ENCODE measurements at places on chromosomes 6 and 20. TPM values are rescaled to one million over a fixed set of nuclear protein-coding genes. Genes with fewer than 3 reads are reported as not detected.

- no peak for DNase-seq
Observed at GRCh38 chr6:140500849-140501248, 1126.4 kb upstream of the CITED2 start.

- no peak for DNase-seq
Observed at GRCh38 chr6:19301980-19302379, 535.2 kb upstream of the ID4 start.

GRCh38 chr6:149438855-149439254, 38.8 kb downstream of the SUMO4 start:
- no peak for DNase-seq

DNA sequence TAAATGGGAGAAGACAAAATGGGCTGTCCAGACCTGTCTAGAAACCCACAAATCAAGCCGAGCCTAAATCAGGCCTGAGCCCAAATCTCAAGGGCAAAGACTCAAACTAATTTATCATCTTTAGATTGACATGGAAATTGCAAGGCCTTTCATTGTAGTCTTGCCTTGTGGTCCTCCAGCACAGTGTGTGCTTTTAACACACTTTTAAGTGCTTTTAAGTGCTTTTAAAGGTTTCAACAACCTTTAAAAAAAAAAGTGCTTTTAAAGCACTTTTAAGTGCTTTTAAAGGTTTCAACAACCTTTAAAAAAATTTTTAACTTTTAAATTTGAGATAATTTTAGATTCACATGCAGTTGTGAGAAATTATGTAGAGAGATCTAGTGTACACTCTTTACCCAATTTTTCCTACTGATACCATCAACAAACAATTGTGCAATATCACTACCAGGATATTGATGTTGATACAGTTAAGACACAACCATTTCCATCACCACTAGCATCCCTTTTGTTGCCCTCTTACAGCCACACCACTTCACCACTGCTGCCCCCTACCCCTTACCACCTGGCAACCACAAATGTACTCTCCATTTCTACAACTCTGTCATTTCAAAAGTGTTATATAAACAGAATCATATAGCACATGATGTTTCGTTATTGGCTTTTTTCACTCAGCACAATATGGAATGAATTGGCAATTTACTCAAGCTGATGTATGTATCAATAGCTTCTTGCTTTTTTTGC, 23.1 kb upstream of the DCBLD1 start:
- no peak for DNase-seq

DNA sequence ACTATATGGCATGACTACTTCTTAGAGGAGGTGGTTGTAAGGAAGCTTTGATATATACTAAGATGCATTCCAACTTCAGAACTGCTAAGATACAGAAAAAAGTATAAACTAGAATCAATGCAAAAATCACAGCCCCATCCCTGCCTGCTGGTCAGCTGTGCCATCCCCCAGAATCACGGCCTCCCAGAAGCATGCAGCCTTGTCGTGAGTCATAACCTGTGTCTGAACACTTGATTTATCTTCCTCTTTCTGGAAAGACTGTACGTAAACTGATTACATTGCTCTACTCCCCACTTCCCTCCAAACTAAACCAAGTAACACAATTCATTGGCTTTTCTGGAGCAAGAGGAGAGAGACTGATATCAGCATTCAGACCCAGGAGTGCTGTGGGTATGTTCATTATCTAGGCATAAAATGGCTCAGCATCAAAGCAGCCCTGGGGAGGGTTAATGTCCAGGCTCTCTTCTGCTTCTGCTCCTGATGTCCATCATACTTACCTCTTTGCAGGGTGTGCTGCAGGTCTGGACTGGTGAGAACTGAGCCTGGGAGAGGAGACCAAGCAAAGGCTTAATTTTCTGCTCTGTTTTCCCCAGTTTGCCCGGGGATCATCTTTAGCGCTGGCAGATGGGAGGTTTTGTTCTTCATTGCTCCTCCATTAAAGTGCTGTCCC, 18.4 kb downstream of the SCP2D1 start:
- no peak for DNase-seq

GRCh38 chr6:155201461-155202226, 62.2 kb upstream of the CLDN20 start:
- no peak for DNase-seq

DNA sequence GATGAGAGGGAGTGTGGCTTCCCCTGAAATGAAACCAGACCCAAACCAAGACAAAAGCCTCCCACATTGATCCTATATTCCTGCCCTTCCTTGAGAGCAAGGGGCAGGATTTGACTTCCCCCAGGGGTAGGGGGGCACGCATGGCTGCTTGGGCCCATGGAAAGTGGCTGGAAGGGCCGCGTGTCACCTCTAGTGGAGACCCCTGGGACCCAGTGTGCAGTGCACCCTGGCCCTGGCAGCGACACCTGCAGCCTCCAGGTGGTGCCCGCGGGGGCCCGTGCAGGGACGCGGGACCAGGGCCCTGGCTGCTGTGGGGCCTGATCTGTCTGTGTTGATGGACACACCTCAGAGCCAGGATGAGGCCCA, 18.0 kb upstream of the SLCO4A1 start:
- peak; percentile 54 for DNase-seq

GRCh38 chr20:13259921-13260320, 38.8 kb downstream of the ISM1 start:
- no peak for DNase-seq

GRCh38 chr6:35485402-35485877, 11.4 kb downstream of the TEAD3 start:
- DNase-seq, result no peak

DNA sequence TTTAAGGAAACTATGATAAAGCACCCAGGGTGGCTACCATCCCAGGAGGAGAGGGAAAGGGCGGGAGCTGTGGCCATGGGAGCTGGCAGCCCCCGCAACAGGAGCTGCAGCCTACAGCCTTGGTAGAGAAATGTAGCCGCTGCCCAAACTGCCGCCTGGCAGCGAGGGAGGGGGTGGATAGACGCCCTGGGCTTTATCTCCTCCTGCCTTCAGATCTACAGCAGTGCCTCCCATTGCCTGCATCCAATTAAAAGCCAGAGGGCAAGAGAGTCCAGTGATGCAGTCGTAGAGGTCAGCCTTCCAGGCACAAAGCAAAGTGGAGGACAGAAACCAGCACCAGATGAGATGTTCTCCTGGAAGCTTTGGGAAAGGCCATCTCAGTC, 35.0 kb upstream of the ZFAND3 start:
- DNase-seq, result no peak

- DNase-seq, result no peak
Observed at GRCh38 chr20:5766085-5766764, 16.0 kb downstream of the SHLD1 start.

- no peak for DNase-seq
Observed at GRCh38 chr6:14051355-14051754, 66.2 kb upstream of the CD83 start.

GRCh38 chr20:13613917-13614316, 24.8 kb downstream of the TASP1 start:
- no peak for DNase-seq

DNA sequence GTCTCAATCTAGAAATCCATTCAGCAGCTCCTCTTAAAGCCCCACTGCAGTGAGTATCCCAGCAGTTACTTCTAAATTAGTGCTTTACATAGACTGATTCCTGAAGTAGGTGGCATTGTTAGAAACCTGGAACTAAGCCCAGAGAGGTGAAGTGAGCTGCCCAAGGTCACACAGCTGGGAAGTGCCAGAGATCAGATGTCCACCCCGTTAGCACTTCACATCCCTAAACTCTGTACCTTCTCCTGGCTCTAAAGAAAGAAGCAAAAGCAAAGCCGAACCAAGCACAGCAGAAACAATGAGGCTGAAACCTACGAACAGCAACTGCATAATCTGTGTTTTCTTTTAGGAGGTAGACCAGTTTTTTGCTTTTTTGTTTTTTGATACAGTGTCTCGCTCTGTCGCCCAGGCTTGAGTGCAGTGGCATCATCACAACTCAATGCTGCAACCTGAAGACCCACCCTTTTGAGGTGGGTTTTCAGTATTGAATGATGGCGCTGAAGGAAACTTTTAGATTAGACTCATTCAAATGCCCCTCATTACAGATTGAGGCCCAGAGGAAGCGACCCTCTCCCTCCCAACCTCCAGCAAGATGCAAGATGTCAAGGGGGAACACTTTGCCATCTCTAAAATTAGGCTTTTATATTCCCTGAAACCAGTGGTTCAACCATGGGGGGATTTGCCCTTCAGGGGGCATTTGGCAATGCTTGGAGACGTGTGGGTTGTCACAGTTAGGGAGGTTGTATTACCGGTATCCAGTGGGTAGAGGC, 3.2 kb upstream of the ZMYND8 start:
- no peak for DNase-seq

DNA sequence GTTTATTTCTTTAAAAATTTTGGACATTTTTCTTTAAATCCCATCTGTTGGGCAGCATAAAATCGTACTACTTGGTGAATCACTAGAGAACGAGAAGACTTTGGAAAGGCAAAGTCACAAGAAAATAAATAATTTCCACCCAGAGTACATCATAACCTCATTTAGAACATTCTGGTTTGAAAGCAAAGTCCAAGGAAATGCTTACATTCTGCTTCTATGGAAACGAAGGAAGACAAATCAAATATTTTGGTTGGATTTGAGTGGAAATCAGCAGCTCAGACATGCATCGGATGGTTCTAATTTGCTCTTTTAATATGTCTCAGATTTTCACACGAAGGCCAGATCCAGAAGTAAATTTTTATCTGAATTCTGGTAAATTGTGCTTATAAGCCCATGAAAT, 60.7 kb upstream of the LTV1 start:
- DNase-seq, result no peak

GRCh38 chr20:63082308-63082938, 75.7 kb upstream of the BHLHE23 start:
- peak; percentile 57 for DNase-seq

- no peak for DNase-seq
Observed at GRCh38 chr6:42029062-42029685, 21.1 kb upstream of the TAF8 start.

GRCh38 chr6:32177183-32177787, 920 bp upstream of the RNF5 start:
- DNase-seq, result peak; percentile 67

GRCh38 chr6:5556011-5556410, 294.7 kb downstream of the FARS2 start:
- no peak for DNase-seq

- DNase-seq, result no peak
Observed at GRCh38 chr6:157221817-157222175, 101.5 kb downstream of the TMEM242 start.

DNA sequence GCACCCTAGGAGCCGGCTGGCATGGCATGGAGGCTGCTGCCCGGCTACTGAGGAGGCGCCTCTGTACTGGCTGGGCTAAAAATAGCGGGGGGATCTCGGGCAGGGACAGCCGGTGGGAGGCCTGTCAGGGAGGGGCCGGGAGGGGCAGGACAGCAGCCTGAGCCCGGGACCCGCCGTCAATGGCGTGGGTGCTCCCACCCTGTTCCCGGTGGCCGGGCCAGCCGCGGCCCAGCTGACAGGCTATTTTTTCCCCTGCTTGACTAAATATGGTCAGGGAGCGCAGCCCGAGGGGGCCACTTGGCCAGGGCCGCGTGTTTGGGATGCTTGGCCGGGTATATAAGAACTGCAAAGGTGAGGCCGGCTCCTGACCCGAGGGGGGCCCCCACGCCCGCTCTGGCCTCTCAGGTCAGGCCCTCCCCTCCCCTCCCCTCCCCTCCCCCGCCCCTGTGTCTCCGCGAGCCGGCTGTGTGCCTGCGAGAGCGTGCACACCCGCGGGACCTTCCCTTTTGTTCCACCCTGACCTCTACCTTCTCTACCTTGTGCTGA, 74.4 kb upstream of the GATA5 start:
- no peak for DNase-seq

DNA sequence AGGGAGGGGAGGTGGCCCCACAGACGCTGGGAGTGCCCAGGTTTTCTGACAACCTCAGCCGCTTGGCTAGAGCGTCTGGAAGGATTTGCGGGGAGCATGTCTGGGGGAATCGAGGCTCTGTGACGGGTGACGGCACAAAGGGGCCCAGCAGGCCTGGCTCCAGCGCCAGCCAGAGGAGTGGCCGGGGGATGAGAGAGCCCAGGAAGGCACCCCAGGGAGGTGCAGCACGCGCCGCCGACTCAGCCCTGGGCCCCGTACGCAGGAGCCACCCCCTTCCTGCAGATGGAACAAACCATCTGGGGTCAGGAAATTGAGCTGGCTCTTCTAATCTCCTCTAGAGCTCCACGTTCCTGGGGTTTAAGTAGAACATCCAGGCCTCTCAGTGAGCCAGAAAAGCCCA, 5.9 kb upstream of the SLCO4A1 start:
- DNase-seq, result no peak

GRCh38 chr20:2124564-2125213, 23.1 kb downstream of the STK35 start:
- no peak for DNase-seq

GRCh38 chr6:16594849-16595248, 166.4 kb downstream of the ATXN1 start:
- DNase-seq, result no peak

GRCh38 chr6:47308552-47309290, 984 bp downstream of the TNFRSF21 start:
- DNase-seq, result no peak

DNA sequence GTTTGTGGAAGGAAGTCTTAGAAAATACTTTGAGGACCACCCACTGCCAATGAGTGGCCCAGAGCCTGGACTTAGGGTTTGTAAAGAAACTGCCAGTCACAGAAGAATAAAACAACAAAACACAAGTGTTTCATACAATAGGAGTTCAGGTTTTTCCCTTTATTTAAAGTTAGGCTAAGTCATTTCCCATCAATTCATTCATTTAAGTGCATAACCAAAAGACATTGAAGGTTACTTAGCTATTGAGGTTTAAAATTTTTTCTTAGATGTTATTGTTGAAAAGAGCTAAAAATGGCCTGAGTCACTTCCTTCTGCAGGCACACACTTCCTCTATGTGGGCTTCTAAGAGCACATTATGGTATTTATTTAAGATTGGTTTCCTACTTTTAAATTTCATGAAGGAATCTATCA, 54.2 kb downstream of the ARMC2 start:
- no peak for DNase-seq

SPTLC3 gene
- total RNA-seq, result 1.2 TPM

PDSS2 gene
- total RNA-seq, result 13.1 TPM

TBC1D7 gene
- 25.1 TPM for total RNA-seq

GRIK2 gene
- total RNA-seq, result not detected

BACH2 gene
- 21.5 TPM for total RNA-seq

ZNF311 gene
- total RNA-seq, result 0.40 TPM

RIPPLY2 gene
- total RNA-seq, result not detected

BPI gene
- not detected for total RNA-seq

PBOV1 gene
- total RNA-seq, result not detected

SLPI gene
- not detected for total RNA-seq

SLA2 gene
- total RNA-seq, result 109 TPM

TNFRSF21 gene
- total RNA-seq, result 0.40 TPM

BPIFB1 gene
- not detected for total RNA-seq
